Tibial nerve (tissue), 4 donors: ENCODE measurements at places on chromosomes 1 and 21. TPM values are rescaled to one million over a fixed set of nuclear protein-coding genes. Genes with fewer than 3 reads are reported as not detected.

PODN gene
- 798 TPM for total RNA-seq

VAV3 gene
- total RNA-seq = 4.8 TPM

PCBP3 gene
- 4.2 TPM for total RNA-seq

E2F2 gene
- not detected for total RNA-seq

PDZK1 gene
- not detected for total RNA-seq

MATN1 gene
- total RNA-seq = not detected

GRCh38 chr1:150582371-150582770 is 3.0 kb upstream of the MCL1 start:
- no peaks in the 10 kb centered on the region for H3K27me3 ChIP-seq
- no peak overlapping the region for H3K4me3 ChIP-seq
- H3K36me3 ChIP-seq = no peaks in the 10 kb centered on the region
- no peak for DNase-seq
- H3K4me1 ChIP-seq = peaks cover 13% of the 10 kb centered on the region

- H3K4me1 ChIP-seq = no peaks in the 10 kb centered on the region
- no peak for DNase-seq
- no peak overlapping the region for H3K27ac ChIP-seq
- H3K4me3 ChIP-seq = no peak overlapping the region
- no peaks in the 10 kb centered on the region for H3K36me3 ChIP-seq
Measured at GRCh38 chr1:101971304-101971703, 25.4 kb downstream of the OLFM3 start.

DNA sequence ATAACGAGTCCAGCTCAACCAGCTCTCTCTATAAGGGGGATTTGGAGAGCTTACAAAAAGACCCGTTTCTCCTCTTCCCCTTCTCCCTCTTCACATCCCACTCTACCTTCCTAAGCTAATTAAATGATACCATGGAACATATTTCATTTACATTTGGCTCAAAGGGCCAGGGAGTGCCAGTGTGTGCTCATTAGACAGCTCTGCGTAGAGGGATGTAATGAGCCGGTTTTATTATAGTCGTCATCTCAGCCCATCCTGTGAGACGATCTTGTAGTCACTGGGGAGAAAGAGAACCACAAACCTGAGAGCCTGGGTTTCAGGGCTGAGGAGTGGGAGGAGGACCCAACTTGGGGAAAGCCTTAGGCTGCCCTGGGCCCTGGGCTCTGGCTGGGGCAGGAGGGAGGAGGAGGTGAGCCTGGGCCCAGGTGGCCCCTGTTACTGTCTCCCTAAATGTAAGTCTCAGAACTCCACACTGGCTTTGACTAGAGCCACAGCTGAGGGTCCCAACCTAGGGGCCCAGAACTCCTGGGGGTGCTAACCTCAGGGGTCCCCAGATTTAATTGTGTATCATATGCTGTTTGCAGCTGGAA is 354.6 kb downstream of the MATN1 start:
- H3K27ac ChIP-seq = no peak overlapping the region
- no peaks in the 10 kb centered on the region for H3K36me3 ChIP-seq
- no peaks in the 10 kb centered on the region for H3K27me3 ChIP-seq
- DNase-seq = no peak
- H3K4me1 ChIP-seq = no peaks in the 10 kb centered on the region

- no peak for DNase-seq
- no peak overlapping the region for H3K27ac ChIP-seq
- no peaks in the 10 kb centered on the region for H3K4me1 ChIP-seq
- H3K36me3 ChIP-seq = no peaks in the 10 kb centered on the region
Measured at GRCh38 chr1:52970149-52970548, 43.1 kb downstream of the SCP2 start.

- H3K27me3 ChIP-seq = no peaks in the 10 kb centered on the region
- H3K4me1 ChIP-seq = no peaks in the 10 kb centered on the region
- no peak overlapping the region for H3K27ac ChIP-seq
- no peaks in the 10 kb centered on the region for H3K36me3 ChIP-seq
- DNase-seq = no peak
Measured at GRCh38 chr1:226420328-226420727, 12.4 kb upstream of the PARP1 start.

DNA sequence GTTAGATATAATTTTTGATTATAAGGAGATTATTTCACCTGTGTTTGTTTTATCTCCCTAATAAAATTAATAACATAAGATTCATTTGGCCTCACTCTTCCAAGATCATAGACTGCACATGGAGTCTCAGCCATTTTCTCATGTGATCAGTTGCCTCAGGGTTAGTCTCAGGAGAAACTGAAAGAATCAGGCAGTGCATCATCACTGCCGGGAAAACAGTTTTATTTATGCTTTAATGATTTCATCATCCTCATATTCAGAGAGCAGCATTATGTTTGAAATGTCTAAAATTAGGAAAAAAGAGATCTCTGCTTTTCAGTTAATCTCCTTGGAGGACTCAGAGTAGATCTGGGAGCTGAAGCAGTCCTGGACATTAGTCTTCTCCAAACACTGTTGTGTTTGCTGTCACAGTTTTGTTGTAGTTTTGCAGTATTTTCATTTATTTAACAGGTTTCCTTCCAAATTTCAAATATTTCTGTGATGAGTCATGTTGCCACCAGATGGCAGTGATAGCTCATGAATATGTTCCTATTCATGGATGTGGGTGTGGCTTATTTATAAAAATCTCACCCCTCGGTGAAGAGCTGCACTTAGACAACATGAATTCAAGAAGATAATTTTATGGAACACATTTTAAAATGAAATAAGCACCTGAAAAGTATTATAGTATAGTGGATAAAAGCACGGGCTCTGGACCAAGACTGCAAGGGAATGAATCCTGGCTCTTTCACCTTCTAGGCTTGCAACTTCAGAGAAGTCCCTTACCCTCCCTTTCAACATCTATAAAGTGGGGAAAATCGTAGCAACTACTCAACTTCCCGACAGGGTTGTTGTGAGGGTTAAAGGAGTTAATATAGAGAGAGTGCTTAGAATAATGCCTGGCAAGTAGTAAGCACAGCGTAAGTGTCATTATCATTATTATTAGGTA is 31.2 kb downstream of the CHD1L start:
- peaks cover 16% of the 10 kb centered on the region for H3K4me1 ChIP-seq
- DNase-seq = peak; percentile 65
- H3K27me3 ChIP-seq = no peaks in the 10 kb centered on the region
- H3K4me3 ChIP-seq = no peak overlapping the region
- H3K27ac ChIP-seq = peak overlapping the region; percentile 77

DNA sequence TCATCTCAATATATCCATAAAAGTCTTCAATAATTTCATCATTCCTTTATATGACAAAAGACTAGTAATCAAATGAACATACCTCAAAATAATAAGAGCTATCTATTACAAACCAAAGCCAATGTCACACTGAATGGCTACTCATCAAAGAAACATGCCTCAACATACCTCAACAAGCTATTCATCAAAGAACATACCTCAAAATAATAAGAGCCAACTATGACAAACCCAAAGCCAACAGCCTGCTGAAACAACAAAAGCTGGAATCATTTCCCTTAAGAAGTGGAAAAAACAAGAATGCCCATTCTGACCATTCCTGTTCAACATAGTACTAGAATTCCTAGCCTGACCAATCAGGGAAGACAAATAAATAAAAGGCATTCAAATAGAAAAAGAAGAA is 1373.7 kb downstream of the BRINP3 start:
- H3K27ac ChIP-seq = no peak overlapping the region
- H3K36me3 ChIP-seq = no peaks in the 10 kb centered on the region
- H3K4me1 ChIP-seq = no peaks in the 10 kb centered on the region
- H3K4me3 ChIP-seq = no peak overlapping the region
- no peaks in the 10 kb centered on the region for H3K27me3 ChIP-seq

DNA sequence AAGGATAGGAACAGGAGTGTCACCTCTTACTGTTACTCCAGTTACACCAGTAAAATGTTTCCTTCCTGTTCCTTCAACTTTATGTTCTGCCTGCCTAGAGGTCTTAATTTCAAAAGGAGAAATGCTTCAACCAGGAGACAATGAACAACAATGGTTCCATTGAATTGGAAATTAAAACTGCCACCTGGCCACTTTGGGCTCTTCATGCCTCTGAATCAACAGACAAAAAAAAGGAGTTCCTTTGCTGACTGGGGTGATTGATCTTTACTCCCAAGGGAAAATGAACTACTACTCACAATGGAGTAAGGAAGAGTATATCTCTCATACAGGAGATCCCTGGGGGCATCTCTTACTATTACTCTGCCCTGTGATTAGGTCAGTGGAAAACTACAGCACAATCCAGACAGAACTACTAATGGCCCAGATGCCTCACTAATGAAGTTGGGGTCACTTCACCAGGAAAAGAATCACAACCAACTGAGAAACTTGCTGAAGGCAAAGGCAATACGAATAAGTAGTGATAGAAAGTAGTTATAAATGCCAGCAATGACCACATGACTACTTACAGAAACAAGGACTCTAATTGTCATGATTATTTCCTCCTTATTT is 76.6 kb upstream of the PRDX6 start:
- no peak overlapping the region for H3K4me3 ChIP-seq
- no peak overlapping the region for H3K27ac ChIP-seq
- H3K27me3 ChIP-seq = no peaks in the 10 kb centered on the region
- no peak for DNase-seq

DNA sequence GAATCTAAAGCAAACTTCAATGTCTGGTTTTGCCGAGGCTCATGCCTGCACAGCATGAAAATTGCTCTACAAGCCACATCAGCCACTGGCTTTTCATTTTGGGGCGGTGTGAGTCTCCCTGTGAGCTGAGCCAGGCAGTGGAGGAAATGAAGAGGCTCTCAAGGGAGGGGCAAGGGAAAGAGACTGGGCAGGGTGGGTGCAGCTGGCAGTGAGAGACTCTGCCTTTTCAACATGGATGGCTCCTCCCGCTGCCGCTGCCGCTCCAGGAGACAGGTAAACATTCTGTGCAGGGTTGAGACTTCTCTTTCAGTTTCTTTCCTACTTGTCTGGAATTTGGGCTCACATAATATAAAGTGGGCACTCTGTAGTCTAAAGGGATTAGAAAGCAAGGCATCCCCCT is 11.3 kb upstream of the CTSE start:
- H3K27me3 ChIP-seq = peaks cover 30% of the 10 kb centered on the region
- H3K27ac ChIP-seq = no peak overlapping the region
- no peak for DNase-seq
- no peak overlapping the region for H3K4me3 ChIP-seq
- H3K4me1 ChIP-seq = no peaks in the 10 kb centered on the region
- H3K36me3 ChIP-seq = no peaks in the 10 kb centered on the region

DNA sequence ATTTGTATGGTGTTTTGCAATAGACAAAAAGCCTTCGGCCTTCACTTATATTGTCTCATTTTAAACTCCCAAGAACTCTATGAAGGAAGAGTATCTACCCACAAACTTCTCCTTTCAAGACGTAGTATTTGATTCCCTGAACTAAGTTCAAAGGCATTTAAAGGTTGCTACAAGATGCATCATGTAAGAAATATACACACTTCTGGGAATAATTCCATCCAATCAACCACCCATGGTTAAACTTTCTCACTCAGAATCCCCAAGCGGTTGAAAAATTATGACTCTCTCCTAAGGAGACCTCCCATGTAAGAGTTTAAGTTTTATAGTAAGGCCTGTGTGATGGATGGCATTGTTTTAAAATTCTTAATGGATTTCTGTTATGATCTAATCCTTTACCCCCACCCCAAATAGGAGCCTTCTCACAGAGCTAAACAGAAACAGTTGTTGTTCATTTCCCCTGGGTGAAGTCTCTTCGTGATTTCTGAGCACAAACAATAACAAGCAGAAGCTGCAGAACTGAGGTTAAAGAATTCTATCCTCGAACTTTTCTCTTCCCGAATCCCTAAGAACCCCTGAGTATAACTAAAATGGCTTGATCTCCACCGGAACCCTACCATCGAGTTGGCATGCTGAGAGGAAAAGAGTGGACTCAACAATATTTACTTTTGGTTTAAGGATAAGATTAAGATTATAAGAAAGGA is 185.0 kb downstream of the TGFBR3 start:
- H3K4me1 ChIP-seq = peaks cover 6% of the 10 kb centered on the region
- H3K27me3 ChIP-seq = no peaks in the 10 kb centered on the region
- no peak overlapping the region for H3K4me3 ChIP-seq

DNA sequence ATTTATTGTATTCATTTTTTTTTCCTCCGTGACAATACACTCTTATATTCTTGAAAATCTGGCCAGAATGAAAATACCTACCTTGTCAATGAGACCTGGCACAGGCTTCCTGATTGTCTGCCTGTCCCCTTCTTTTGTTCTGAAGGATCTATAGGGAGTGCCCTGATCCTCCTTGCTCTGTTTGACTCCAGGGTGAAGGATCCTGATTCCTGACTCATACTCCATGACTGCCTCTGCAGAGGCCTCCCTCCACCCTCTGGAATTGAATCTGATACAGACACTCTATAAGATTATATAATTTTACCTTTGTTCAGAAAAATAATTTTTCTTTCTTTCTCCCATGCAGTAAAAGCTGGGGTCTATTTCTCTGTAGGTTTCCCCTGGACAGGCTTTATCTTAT is 116.2 kb downstream of the HMCN1 start:
- no peak overlapping the region for H3K27ac ChIP-seq
- no peaks in the 10 kb centered on the region for H3K36me3 ChIP-seq
- no peak overlapping the region for H3K4me3 ChIP-seq
- no peak for DNase-seq
- no peaks in the 10 kb centered on the region for H3K27me3 ChIP-seq
- H3K4me1 ChIP-seq = no peaks in the 10 kb centered on the region

GRCh38 chr1:22645931-22646330 is 2.5 kb downstream of the C1QC start:
- H3K27ac ChIP-seq = no peak overlapping the region
- no peak for DNase-seq
- no peak overlapping the region for H3K4me3 ChIP-seq
- H3K4me1 ChIP-seq = no peaks in the 10 kb centered on the region
- H3K36me3 ChIP-seq = no peaks in the 10 kb centered on the region

- no peaks in the 10 kb centered on the region for H3K36me3 ChIP-seq
- H3K4me3 ChIP-seq = no peak overlapping the region
- no peaks in the 10 kb centered on the region for H3K27me3 ChIP-seq
- no peaks in the 10 kb centered on the region for H3K4me1 ChIP-seq
- no peak overlapping the region for H3K27ac ChIP-seq
Measured at GRCh38 chr1:200979574-200980451, 43.7 kb downstream of the KIF21B start.

GRCh38 chr1:20574686-20575540 is 14.0 kb upstream of the CDA start:
- H3K4me3 ChIP-seq = no peak overlapping the region
- no peak overlapping the region for H3K27ac ChIP-seq
- peaks cover 26% of the 10 kb centered on the region for H3K27me3 ChIP-seq
- DNase-seq = peak; percentile 47
- no peaks in the 10 kb centered on the region for H3K36me3 ChIP-seq
- no peaks in the 10 kb centered on the region for H3K4me1 ChIP-seq
